ENCODE measurements at places on chromosomes 2 and 18.

DNA sequence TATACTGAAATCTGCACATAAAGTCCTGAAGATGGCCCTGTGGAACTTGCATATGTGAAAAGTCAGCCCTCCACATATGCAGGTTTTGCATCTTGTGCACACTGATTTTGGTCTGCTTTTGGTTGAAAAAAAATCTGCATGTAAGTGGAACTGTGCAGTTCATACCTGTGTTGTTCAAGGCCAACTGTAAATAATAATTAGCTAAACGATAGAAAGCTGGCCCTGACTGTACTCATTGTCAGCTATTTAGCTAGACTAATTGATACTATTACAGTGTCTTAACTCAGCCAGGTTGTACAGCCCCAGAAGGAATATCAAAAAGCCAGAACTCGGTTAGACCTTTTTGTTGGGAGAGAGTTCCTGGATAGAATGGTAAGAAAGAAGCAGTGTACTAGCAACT lies 54.5 kb downstream of the EHBP1 start:
- DNase-seq: no peak

- no peak for DNase-seq
Measured at GRCh38 chr18:1013951-1014350, 109.3 kb downstream of the ADCYAP1 start.

- no peak for DNase-seq
Measured at GRCh38 chr18:26383454-26384270, 157.4 kb downstream of the TAF4B start.

- DNase-seq: no peak
Measured at GRCh38 chr18:7147399-7147798, 29.8 kb upstream of the LAMA1 start.

- DNase-seq: no peak
Measured at GRCh38 chr2:23772684-23773083, 154.2 kb downstream of the ATAD2B start.

- no peak for DNase-seq
Measured at GRCh38 chr2:43408407-43409160, 182.2 kb upstream of the ZFP36L2 start.

- DNase-seq: no peak
Measured at GRCh38 chr2:57516698-57517340, 529.8 kb upstream of the VRK2 start.

DNA sequence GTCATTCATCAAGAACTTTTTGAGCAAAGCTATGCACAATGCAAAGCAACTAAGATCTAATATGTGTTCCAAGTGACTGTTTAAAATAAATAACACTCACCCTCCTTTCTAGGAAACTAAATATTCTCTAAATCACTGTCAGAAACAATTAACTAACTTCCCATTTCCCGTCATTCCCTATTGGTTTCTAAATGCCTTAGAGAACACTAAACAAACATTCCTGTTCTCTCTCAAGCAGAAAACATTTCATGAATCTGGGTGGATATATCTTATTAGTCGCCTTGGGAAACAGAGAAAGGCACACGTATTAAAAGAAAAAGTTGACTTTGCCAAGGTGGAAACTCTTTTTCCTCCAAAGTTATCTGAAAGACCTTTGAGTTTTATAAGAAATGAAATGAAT lies 735.2 kb downstream of the MBD2 start:
- no peak for DNase-seq

- no peak for DNase-seq
Measured at GRCh38 chr18:50065527-50065926, 129.4 kb downstream of the MYO5B start.

DNA sequence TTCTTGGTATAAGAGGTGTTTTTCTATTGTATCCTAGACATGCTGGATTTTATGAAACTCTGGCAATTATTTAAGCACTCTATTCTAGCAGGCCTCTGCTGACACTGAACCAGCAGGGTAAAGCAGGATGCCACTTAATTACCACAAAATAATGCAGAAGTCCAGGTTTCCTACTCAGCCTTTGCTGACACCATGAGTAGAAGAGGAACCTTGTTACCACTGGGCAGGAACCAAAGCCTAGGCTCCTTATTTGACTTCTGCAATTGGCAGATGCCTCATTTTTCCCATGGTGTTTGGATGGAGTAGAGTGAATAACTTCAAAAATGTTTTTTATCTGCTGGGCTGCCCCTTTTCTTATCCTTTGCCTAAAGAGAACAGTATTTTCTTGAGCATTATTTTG lies 60.8 kb downstream of the THNSL2 start:
- DNase-seq: no peak

- DNase-seq: no peak
Measured at GRCh38 chr18:34627137-34627920, 82.8 kb upstream of the DTNA start.

DNA sequence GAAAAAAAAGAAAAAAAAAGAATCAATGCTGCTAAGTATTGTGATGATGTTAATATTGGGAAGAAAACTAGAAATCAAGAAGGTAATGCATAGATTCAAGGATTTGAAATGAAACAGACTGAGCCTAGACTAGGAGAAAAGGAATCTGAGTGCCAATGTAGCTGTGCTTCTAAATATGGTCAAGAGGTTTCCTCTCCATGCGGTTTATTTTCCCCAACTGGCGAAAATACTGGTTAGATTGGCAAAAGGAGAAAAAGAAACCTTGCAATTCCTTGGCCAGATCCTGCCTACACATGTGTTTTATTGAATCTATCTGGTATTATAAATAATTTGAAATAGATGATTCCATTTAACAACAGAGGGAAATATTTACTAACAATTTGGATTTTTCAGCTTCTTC lies 5.7 kb downstream of the SCN3A start:
- DNase-seq: no peak

GRCh38 chr2:31414601-31415241 lies at the start of gene XDH:
Gene XDH (minus strand): TSS chr2:31414742. CDS start chr2:31414666, 76 bp downstream.
- no peak for DNase-seq

GRCh38 chr2:149420053-149420963 lies 89.9 kb downstream of the LYPD6 start:
- DNase-seq: no peak

GRCh38 chr2:100066246-100066645 lies 76.1 kb downstream of the AFF3 start:
- DNase-seq: no peak

DNA sequence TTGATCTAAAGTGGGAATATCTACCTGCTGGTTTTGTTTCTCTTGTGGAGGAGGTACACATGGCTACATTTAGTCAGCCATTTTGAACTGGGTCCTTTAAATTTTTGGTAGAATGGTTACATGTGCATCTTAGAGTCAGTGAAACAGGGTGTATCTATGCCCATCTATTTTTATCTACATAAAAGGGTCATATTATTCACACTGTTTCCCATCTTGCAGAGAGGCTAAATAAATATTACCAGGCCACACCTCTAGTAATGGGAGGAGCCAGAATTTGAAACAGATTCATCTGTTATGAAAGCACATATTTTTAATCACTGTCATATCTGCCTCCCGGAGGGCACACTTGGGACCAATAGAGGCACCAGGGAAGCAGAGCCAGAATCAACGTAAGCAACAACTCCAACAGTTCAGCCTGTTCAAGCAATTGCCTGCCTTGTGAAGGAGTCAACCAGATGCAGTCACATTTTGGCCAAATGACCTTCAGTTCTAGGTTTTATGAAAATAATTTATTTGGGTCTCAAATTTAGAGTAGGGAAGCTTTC lies 376.8 kb downstream of the TSN start:
- no peak for DNase-seq

DNA sequence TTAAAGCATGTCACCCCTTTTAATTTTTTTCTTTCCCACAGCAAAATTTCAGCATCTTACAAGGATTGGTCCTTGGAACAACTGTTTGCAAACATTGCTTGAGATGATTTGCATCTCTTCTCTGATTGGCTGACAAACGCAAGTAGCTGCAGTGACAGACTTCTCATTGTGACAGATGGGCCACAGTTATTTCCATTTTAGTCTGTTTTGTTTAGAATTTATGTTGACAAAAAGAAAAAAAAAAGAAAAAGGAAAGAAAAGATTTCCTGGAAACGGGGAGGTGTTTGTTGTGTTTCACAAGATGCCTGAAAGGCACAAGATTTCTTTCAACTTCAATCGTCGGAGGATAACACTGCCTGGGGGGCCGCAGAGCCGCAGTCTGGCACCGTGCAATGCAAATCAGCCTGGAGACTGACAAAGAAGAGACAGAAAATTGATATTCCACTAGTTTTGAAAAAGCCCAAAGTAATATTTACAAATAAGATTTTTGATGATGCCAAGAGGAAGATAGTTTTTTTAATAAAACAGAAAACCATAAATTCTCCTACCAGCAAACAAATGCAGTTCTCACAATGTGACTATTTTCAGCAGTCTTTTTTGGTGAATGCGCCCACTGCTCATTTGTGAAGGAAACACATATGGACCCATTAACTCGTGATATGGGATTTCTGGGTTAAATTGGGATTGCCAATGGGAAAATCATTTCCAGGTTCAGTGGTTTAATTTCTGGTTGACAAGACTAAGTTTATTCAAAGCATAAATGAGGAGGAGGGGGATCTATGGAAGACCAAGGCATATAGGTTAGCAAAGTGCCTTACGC lies 296.2 kb upstream of the SMIM21 start:
- DNase-seq: no peak

DNA sequence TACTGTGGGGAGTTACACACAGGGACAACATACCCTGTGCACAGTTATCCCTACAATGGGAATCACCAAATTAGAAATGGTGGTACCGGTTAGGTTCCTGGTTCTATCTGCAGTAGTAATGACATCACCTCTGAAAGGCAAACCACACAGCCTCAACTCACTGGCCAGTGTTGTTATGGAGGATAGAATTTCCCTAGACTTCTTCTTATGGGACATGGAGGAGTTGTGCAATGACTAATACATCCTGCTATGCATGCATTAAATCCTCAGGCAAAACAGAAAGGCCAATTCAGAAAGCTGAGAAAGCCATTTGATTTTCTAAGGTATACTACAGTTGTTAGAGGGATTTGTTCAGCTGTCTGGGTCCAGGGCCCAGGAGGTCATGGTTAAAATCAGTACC lies 439.3 kb downstream of the TMX3 start:
- no peak for DNase-seq

DNA sequence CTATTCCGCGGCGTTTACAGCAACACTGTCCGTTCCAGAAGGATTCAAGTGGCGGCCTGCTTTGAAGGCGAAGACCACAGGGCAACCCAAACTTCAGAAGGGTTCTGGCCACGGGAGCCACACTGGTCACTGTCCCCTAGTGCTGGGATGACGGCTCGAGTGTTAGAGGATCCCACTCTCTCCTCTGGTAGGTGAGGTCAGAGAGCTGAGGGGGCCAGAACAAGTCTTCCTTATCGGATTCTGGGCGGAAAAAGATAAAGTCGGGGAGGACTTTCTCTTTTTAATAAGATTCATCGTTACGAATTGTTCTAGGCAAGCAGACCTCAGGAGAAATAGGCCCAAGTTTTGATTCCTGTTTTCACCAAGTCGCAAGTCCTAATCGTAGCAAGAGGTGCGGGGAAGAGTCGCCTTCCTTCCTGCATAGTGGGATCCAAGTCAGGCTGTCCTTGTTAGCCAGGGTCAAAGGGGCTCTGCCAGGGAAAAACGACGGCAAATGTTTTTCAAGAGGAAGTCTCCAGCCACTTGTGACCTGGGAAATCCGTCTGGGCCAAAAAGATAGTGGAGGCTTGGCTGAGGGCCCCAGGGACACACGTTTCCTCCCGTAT lies 864 bp upstream of the MYL12A start:
- peak; percentile 39 for DNase-seq

DNA sequence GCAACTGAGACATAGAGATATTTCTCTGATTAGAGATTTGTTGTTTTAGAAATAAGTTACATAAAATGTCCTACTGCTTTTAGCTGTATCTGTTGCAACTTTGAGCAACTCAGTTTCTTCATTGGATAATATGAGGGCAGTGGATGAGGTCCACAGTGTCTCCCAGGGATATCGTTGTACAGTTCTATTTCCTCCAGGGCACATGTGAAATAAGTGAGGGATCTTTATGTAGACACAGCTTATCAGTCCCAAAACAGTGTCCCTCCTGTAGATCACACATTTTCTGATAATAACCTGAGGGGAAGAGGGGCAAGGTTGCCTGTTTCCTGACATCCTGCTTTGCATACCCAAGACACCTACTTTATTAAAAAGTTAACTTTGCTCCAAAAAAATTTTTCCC lies 1231.2 kb upstream of the ZEB2 start:
- DNase-seq: no peak

DNA sequence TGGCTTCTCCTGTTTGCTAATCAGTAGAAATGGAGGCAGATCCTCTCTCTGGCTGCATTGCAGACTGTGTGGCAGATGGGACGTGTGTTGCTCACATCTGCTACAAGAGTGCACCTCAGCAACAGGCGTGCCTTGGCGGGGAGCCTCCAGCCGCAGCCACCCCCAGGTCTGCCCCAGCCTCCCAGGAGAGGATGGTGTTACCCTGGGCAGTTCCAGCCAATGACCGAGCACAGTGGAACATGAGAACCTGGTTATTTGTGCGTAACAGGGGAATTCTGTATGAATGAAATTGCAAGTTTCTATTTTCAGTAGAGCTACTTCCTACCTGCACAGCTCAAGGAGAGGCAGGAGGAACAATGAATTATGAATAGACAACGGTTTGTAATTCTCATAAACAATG lies 130.6 kb upstream of the CBLN2 start:
- no peak for DNase-seq

DNA sequence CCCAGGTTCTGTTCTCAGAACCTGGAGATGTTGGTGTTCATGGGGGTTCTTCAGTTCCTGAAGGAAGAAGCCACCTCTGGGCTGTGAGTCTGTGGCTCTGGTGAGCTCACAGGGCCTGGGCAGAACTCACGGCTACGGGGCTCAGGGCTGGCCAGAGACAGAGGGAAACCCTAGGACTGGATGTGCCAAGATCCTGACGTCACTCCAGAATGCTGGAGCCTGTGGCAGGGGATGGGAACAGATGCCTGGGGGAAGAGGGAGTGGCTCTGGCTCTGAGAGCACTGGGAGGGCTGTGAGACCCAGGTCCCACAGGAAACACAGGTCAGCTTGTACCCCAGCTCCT lies at the start of gene OTOF:
OTOF (minus strand) TSS at position 214 of the 343 bp plus-strand sequence.
- peak; percentile 82 for DNase-seq

DNA sequence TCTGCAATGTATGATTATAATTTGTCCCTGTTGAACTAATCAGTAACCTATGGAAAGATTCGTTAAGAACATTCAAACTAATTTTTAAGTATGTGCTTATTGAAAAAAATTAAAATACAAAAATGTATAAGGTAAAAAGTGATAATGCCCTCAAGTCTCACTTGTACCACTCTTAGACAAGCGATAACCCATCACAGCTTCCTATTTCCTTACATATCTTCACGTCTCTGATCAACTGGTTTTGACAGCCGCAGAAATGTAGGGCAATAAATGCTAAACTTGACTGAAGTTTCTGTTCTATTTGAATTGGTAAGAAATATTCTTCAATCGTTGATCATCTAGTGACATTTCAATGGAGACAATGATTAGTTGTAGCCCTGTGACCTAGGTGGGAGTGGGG lies 112.5 kb downstream of the TCF4 start:
- no peak for DNase-seq

GRCh38 chr2:127305990-127306585 lies 12.1 kb upstream of the ERCC3 start:
- DNase-seq: no peak
